ENCODE measurements at places on chromosomes 1 and 21.

DNA sequence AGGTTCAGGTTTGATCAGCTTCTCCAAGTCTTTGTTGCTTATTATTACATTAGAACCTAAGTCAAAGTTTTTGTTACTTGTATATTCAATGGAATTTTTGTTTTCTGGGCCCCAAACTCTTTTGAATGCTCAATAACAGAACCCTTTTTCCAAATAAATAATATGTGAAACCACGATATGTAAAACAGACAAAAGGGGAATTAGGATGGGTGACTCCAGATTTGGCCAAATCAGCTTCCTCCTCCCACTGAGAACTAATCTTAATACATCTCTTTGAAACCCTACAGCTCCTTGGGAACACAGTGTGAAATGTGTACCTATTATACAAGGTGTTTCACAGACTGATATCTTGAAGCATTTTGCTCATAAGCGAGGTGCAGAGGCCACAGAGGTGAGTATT lies 67.0 kb upstream of the TNFSF18 start:
- no peak for DNase-seq

- no peak for DNase-seq
These were observed 2.4 kb upstream of the IFNLR1 start for GRCh38 chr1:24189528-24189927.

DNA sequence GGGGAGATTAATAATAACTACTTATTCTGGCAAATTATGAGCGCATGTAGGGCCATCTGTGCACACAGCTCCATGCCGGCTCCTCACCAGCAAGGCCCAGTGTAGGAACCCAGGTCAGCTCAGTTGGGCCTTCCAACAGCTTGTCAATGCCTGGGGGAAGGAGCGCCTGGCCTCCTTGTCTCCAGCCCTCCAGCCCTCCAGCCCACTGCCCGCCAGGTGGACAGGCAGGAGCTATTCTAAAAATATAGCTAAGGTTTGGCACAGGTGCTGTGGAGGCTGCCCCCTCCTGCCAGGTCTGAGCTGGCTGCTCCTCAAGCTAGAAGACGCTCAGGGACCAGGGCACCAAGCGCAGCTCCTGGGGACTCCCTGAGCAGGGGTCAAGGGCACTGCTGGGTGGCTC lies 85.7 kb downstream of the GRIK3 start:
- DNase-seq = no peak

DNA sequence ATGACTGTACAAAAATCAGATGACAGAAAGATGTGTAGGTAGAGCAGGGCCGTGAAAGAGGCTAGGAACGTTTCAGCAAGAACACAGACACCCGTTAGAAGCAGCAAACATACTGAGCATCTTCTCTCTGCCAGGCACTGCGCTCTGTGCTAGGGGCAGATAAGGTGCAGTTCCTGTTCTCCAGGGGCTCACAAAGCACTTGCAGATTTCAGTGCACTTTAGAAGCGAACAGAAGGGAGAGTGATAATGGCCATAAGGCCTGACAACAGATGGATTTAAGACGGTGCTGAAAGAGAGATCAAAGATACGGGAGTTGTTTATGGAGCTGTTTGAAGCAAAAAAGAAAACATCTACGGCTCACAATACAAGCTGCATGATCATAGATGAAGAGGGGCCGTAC lies 200.3 kb upstream of the FOXD3 start:
- no peak for DNase-seq

DNA sequence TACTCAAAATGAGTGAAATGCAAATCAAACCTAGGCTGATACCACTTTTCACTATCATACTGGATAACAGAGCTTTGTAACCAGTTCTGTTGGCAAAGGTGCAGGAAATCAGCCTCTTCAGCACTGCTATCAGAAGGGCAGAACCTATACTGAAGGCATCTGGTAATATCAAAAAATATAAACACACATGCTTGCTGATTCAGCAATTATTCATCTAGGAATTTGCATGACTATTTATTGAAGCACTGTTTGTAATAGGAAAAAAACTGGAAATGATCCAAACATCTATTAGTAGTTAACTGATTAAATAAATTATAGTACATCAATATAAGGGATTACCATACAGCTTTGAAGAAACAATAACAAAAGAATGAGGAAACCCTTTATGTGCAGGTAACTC lies 21.4 kb downstream of the ARHGAP29 start:
- DNase-seq = no peak

Measured in testis (tissue), 5 donors.